ENCODE measurements at places on chromosomes 6 and 20.

GRCh38 chr6:45736134-45736533, 279.5 kb downstream of the CLIC5 start:
- DNase-seq = no peak

DNA sequence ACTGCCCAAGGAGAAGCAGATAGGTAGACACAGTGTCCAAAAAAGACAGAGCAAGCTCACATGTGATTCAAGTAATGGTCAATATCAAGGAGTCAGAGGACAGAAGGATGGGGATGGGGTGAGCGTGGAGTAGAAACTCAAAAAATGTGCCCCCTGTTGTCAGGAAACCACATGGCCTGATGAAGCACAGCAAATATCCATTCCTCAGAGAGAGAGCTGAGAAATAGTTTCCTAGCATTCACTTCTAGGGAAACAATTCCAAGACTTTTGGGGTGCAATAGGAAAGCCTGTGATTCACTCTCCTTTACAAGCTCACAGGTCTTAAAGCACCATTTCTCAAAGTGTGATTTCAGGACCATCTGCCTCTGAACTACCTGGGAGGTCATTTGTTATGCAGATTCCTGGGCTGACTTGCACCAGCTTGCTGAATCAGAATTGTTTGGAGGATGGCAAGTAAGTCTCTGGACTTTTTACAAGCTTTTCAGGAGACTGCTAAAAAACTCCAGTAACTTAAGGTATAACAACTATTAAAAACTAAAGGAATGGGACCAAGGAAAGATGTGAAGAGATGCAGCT, 432.8 kb downstream of the HDGFL1 start:
- no peak for DNase-seq

DNA sequence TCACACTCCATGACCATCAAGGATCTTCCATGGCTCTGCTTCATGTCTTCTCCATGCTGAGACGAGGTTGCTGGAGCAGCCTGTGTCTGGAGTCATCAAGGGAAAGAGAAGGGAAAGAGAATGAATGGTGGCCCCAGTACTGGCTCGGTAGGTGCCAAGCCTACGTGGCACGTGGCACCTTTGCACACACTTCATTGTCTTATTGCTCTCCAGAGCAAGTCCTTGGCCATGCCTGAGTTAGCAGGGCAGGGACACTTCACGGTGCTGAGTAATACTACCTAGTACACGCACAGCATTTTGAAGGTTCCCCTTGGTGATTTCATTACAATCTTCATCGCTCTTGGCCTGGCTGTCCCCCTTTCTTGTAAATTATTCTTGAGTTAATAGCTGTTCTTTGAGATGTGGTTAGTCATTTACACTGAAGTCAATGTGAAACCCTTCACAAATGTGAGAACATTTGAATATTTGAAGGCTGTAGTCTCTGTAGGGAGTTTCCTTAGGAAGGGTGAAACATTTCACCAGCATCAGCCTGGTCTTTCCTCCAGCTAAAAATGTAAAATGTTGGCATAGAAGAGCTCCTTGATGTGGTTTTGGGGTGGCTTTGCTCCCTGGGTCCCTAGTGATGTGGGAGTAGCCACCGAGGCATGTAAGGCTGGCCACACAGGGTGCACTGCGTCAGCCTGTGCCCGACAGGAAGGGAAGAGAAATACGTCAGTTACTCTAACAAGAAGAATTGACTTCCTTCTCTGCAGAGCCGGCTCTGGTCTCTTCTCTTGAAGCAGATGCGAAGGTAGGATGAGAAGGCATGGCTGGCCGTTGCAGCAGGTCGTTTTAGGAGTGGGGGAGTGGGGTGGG, at the start of gene SYTL3:
Gene SYTL3 (plus strand): TSS at position 766 of the 855 bp plus-strand sequence. CDS start 13,215 bp downstream, outside the sequence.
- DNase-seq = peak; percentile 73

- DNase-seq = no peak
Measured at GRCh38 chr6:67888886-67889681, 746.0 kb upstream of the ADGRB3 start.
